ENCODE measurements at places on chromosomes 1 and 21.
A peak's percentile ranks its signal among the peaks of the same experiment; 100 is the strongest.

DNA sequence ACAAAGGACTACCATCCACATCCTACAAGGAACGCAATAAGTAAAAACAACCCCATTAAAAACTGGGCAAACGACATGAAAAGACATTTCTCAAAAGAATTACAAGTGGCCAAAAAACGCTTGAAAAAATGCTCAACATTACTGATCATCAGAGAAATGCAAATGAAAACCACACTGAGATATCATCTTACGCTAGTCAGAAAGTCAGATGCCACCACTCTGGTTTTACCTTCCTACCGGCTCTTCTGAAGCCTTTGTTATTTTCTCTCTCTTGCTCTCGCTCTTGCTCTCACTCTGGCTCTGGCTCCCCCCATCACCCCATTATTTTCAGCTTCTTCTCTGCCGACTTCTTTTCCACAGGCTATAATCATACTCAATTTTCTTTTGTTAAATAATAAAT is 38.8 kb downstream of the VPS45 start:
- DNase-seq, result peak; percentile 13

- DNase-seq, result no peak
These were observed 30.2 kb downstream of the RAB3B start for GRCh38 chr1:51960262-51960661.

GRCh38 chr1:246769306-246769705 is 45.1 kb downstream of the SCCPDH start:
- no peak for DNase-seq

GRCh38 chr1:164567774-164568173 is 8.8 kb downstream of the PBX1 start:
- no peak for DNase-seq

GRCh38 chr21:33039536-33039935 is 13.8 kb downstream of the OLIG2 start:
- DNase-seq, result no peak

DNA sequence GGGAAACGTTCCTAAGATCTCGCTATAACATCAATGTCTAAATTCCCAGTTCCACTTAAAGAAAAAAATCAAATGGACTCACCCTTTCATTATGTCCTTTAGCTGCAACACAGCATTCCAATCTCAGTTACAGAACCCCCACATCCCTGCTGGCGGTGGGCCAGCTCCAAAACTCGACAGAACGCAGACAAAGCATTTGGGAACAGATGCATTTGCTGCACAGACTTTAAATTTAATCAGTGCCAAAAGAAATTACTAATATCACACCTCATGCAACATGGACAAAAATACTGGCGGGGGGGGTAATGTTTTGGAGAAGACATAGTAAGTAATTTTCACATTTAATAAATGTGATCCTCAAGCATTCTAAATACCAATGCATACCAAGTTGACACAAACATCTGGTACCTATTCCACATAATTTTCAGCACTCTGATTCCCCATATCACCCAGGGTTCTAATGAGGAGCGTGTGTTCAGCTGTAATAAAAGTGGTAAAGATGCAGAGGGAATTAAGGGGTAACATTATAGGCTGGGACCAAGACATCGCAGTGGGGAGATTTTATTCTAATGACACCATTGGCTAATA is 79.7 kb downstream of the TGFBR3 start:
- DNase-seq, result no peak

GRCh38 chr1:230690101-230690500 is 23.8 kb downstream of the AGT start:
- DNase-seq, result no peak

GRCh38 chr21:31730712-31731055 is 1.2 kb downstream of the SCAF4 start:
- peak; percentile 19 for DNase-seq

GRCh38 chr1:234582186-234582585 is 27.8 kb downstream of the IRF2BP2 start:
- no peak for DNase-seq

GRCh38 chr1:82700476-82700875 is 899.7 kb downstream of the ADGRL2 start:
- DNase-seq, result no peak

GRCh38 chr21:42593007-42593814 is 60.2 kb upstream of the PDE9A start:
- DNase-seq, result peak; percentile 86

GRCh38 chr1:84506729-84507453 is 510 bp upstream of the GNG5 start:
- DNase-seq, result no peak

- no peak for DNase-seq
These were observed 33.2 kb downstream of the BRINP3 start for GRCh38 chr1:190444464-190444863.

- DNase-seq, result no peak
These were observed 422.6 kb downstream of the NUF2 start for GRCh38 chr1:163744301-163744887.

DNA sequence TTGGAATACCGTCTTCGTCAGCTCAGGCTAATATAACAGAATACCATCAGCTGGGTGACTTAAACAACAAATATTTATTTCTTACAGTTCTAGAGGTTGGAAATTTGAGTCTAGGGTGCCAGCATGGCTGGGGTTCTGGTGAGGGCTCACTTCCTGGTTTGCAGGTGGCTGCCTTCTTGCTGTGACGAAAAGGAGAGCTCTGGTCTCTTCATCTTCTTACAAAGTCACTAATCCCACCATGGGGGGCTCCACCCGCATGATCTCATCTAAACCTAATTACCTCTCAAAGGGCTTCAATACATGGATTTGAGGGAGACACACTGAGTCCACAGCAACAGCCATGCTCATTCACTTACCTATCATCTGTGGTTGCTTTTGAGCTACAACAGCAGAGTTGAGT is 78.3 kb downstream of the PSMG1 start:
- DNase-seq, result no peak

GRCh38 chr21:42739061-42739931 is 85.9 kb downstream of the PDE9A start:
- no peak for DNase-seq

- no peak for DNase-seq
These were observed 4.9 kb downstream of the OLIG2 start for GRCh38 chr21:33030633-33031032.

GRCh38 chr1:225361176-225361575 is 66.7 kb downstream of the LBR start:
- DNase-seq, result no peak

DNA sequence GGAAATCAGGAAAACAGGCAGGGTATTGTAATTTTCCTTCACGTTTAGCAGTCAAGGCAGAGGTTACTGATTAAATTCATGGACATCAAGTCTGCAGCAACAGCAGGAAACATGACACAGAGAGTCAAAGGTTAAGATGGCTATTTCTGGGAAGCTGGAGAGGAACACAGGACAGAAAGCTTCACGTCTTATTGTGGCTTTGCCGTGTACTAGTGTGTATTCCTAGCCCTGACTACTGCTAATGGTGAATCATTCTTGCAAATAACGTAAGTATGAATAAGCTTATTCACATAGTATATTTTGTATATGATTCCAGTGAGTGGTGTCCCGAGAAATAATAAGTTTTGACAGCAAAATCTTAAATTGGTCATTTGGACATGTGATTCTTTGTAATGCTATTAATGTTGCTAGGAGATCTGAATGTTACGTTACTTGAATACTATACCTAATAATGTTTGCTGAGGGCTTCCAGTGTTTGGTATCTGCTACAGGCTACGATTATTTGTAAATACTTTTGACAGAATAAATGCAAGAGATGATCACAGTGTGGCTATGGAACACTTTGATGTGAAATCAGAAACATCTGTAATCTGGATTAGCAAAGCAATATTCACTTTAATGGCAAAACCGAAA is 77.4 kb downstream of the DISP1 start:
- no peak for DNase-seq

DNA sequence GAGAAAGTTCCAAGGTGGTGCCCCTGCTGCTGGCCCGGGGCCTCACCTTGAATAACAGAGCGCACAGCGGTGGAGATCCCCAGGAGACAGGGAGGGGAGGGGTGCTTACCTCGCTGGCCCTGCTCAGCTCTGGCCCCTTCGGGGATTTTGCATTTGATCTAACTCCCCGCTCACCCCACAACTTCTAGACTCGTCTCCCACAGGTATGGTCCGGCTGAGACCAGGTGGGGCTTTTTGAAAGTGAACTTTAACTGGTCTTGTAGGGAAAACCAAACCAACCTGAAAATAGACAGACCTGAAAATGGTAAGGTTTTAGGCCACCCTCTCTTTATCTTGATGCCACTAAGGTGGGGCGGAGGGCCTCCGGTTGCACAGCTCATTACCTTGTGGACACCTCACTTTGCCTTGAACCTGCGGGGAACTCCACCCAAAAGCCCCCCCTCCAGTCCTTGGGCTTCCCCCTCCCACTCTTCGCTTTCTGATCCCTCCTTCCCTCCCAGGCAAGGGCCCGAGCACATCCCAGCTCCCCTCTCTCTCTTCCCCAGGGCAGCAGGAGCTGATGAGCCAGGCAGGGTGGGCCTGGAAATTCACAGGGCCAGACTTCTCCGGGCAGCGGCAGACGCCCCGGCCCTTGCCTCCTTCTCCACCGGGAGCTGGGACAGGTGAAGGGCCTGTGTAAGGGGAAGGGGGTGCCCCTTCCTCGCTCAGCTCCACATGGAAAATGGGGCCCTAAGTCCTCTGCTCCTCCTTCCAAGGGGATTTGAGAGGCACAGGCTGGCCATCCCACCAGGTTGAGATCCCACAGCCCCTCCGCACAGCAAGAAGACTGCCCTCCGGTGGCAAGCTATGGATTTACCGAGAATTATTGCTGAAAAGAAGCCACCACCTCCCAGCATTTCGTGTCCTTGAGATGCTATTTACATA is 16.1 kb downstream of the TNFRSF8 start:
- peak; percentile 5 for DNase-seq

DNA sequence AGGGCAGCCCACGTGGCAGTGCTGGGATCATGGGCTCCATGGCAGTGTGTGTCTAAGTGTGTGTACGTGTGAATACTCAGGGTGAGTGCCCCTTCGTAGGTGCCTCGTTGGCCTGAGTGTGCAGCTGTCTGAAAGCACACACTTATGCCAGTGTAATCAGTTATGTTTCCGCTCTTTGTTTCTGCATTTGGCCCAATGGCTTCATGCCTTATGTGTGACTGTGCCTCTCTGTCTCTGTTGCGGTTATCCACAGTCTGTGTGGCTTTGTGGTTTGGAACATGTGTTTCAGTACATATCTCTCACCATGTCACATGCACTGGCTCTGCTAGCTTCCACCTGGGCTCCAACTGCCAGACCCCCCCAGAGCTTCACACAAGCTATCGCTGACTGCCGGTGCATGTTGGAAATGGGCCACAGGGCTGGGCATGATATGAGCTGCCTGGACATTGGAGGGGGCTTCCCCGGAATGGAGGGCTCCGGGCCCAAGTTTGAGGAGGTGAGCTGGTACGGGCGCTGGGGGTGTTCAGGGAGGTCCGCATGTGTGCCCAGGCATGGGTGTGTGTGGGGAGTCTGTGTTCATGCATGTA is 70.3 kb upstream of the TINAGL1 start:
- no peak for DNase-seq

DNA sequence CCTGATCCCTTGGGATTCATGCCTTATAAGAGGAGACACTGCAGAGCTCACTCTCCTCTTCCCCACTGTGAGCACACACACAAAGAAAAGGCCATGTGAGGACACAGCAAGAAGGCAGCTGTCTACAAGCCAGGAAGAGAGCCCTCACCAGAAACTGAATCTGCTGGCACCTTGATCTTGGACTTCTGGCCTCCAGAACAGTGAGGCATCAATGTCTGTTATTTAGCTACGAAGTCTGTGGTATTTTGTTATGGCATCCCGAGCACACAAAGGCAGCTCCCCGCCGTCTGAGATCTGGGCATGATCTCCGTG is 47.1 kb upstream of the RPL11 start:
- no peak for DNase-seq

DNA sequence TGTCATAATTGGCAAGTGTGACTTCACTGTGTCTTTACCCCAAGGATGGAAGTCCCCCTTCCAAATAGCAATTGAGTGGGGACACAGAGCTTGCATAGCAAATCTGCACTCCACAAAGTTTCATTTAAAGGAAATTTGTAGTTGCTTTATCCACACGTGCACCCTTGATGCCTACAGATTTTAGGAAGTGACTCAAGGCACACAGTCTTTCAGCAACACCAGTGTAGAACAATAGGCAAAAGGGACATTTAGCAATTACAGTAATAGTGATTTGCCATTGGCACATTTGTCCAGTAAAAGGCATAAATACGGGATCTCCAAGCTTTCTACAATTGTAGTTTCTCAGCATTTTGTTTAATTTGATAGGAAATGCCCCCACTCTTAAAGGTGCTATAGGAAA is 43.4 kb upstream of the KAZN start:
- no peak for DNase-seq

DNA sequence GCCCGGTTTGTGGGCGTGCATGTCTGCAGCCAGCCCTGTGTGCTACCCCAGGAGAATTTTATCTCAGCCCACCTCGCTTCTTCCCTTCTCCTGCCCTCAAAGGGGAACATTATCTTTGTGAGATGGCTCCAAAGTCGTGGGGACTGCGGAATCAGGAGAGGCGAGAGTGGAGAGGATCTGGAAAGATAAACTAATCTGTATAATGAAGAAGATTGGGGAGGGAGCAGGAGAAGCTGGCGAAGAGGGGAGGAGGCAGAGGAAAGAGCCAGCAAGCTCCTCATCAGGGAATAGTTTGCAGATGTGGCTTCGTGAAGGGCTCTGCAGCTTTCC is 310.3 kb downstream of the MATN1 start:
- DNase-seq, result no peak

- no peak for DNase-seq
These were observed 3.1 kb downstream of the ACTA1 start for GRCh38 chr1:229430761-229431283.

DNA sequence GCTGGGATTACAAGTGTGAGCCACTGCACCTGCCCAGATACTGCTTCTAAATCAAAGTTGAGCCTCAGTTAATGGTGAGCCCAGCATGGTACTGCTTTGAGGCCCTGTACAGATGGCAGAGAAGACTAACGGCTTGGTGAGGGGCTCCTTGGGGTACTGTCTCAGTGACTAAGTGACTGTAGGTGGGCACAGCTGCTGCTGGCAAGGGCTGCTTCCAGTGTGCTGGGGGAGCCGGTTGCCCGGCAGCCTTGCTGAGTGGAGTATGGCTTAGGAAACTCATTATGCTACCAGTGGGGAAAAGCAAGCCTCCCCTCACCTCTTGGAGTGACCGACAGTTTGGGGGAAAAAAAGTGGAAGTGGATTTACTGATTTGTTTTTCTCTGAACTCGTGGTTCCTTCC is 23.6 kb upstream of the ARHGEF10L start:
- DNase-seq, result no peak

DNA sequence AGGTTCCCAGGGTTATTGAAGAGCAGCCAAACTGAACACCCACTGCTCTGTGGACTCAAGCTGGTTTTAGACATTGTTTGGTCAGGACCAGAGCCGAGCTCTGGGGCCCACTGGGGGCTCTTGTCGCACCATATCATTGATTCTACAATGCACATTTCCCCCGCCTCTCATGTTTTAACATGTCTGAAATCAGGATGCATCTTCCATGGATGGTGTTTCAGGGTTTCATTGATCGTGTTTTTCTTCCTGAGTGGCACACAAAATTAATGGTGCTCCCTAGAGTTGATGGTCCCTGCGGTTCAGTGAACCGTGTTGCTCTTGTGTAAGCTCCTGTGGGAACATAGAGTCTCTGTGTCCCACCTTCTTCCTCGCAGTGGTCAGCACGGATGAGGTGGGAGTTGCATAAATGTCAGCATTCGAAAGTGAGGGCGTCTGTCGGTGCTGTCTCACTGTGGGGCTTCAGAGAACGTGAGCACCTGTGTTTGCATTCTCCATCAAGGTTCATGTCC is 38.3 kb downstream of the GALNT2 start:
- DNase-seq, result no peak

GRCh38 chr1:28050776-28051175 is 37.6 kb downstream of the EYA3 start:
- DNase-seq, result no peak
